Smooth muscle cell of the coronary artery (primary cell): ENCODE measurements at places on chromosomes 7 and 10. TPM values are rescaled to one million over a fixed set of nuclear protein-coding genes. Genes with fewer than 3 reads are reported as not detected.

The ACBD7 gene
- total RNA-seq: 0.12 and 1.1 TPM in 2 replicates

The C7orf33 gene
- not detected in 2 replicates for total RNA-seq

The ZNF365 gene
- total RNA-seq: 0.70 and 13.0 TPM in 2 replicates

The GJD4 gene
- not detected in 2 replicates for total RNA-seq

The POLR2J3 gene
- 18.1 and 20.4 TPM in 2 replicates for total RNA-seq

The MUC3A gene
- not detected in 2 replicates for total RNA-seq

The TCERG1L gene
- total RNA-seq: not detected in 2 replicates
